Bronchial smooth muscle cell (primary cell): ENCODE measurements at places on chromosomes 1 and 21. TPM values are rescaled to one million over a fixed set of nuclear protein-coding genes. Genes with fewer than 3 reads are reported as not detected.

CD34 gene
- total RNA-seq: 0.16 and 0.34 TPM in 2 replicates

TNFSF18 gene
- not detected in 2 replicates for total RNA-seq

KRTAP20-1 gene
- not detected in 2 replicates for total RNA-seq

NPL gene
- 3.0 and 3.2 TPM in 2 replicates for total RNA-seq

DTL gene
- total RNA-seq: 0.17 and 1.4 TPM in 2 replicates

GJB5 gene
- total RNA-seq: 0.16 and 0.34 TPM in 2 replicates

LENEP gene
- 0.60 TPM in 1 of 2 replicates, not detected in the other for total RNA-seq

PTCH2 gene
- total RNA-seq: 0.17 and 0.95 TPM in 2 replicates

LPGAT1 gene
- total RNA-seq: 11.5 and 16.1 TPM in 2 replicates

CLCA4 gene
- total RNA-seq: not detected in 2 replicates

LUZP1 gene
- total RNA-seq: 12.8 and 13.7 TPM in 2 replicates

SLC30A7 gene
- total RNA-seq: 17.3 and 19.4 TPM in 2 replicates

KCNQ4 gene
- total RNA-seq: not detected in 2 replicates

EXO1 gene
- total RNA-seq: 1.0 and 1.9 TPM in 2 replicates

CYYR1 gene
- total RNA-seq: not detected in 2 replicates

HFM1 gene
- total RNA-seq: under 0.01 and 0.43 TPM in 2 replicates

MYBPH gene
- 0.16 and 0.26 TPM in 2 replicates for total RNA-seq

KANK4 gene
- under 0.01 TPM in 1 of 2 replicates, not detected in the other for total RNA-seq

PRDM2 gene
- total RNA-seq: 7.0 and 7.9 TPM in 2 replicates

ASTN1 gene
- under 0.01 and 0.09 TPM in 2 replicates for total RNA-seq

SAMSN1 gene
- total RNA-seq: not detected in 2 replicates

LIN28A gene
- total RNA-seq: under 0.01 TPM in 1 of 2 replicates, not detected in the other

GPA33 gene
- not detected in 2 replicates for total RNA-seq

LHX8 gene
- total RNA-seq: not detected in 2 replicates

ACOT11 gene
- total RNA-seq: 3.0 and 4.0 TPM in 2 replicates

C1QC gene
- not detected in 2 replicates for total RNA-seq

ADORA1 gene
- total RNA-seq: 3.2 and 24.5 TPM in 2 replicates

SLC44A5 gene
- 0.09 and 0.16 TPM in 2 replicates for total RNA-seq

VSIG8 gene
- total RNA-seq: under 0.01 TPM in 2 replicates

KCNE2 gene
- 0.16 TPM in 1 of 2 replicates, not detected in the other for total RNA-seq

PLPPR4 gene
- total RNA-seq: 0.17 and 1.1 TPM in 2 replicates

BLZF1 gene
- 10.8 and 19.2 TPM in 2 replicates for total RNA-seq

FAM78B gene
- total RNA-seq: 0.26 and 0.32 TPM in 2 replicates

IFT25 gene
- total RNA-seq: 12.5 and 24.7 TPM in 2 replicates

CIART gene
- 2.7 and 4.9 TPM in 2 replicates for total RNA-seq
